CD4-positive, alpha-beta memory T cell (primary cell): ENCODE measurements at places on chromosomes 3 and 15. TPM values are rescaled to one million over a fixed set of nuclear protein-coding genes. Genes with fewer than 3 reads are reported as not detected.

Gene POPDC2
- 7.4 TPM for total RNA-seq

Gene FGF7
- total RNA-seq, result 0.06 TPM

Gene TMEM212
- not detected for total RNA-seq

Gene C3orf80
- not detected for total RNA-seq

Gene ZNF660
- total RNA-seq, result 0.61 TPM

Gene CCDC80
- total RNA-seq, result not detected

Gene CCDC54
- not detected for total RNA-seq

Gene ATP13A4
- 2.3 TPM for total RNA-seq

Gene LRRC49
- total RNA-seq, result 0.20 TPM

Gene TMC3
- total RNA-seq, result not detected

Gene GOLGA6L9
- 3.8 TPM for total RNA-seq

Gene RHOV
- not detected for total RNA-seq

Gene GOLGA6C
- total RNA-seq, result not detected

Gene CLDN1
- not detected for total RNA-seq

Gene UBE2E1
- total RNA-seq, result 59.5 TPM

Gene THAP10
- total RNA-seq, result 0.36 TPM

Gene GOLGA8G
- total RNA-seq, result not detected

Gene IMPDH2
- 89.6 TPM for total RNA-seq

Gene REC114
- not detected for total RNA-seq

Gene PRSS50
- not detected for total RNA-seq

Gene CP
- total RNA-seq, result not detected

Gene TLR9
- 2.3 TPM for total RNA-seq

Gene IL17RE
- total RNA-seq, result 2.4 TPM
